CMK (cell line): ENCODE measurements at places on chromosomes 5 and 9.

GRCh38 chr9:83656952-83657351 is 34.0 kb downstream of the IDNK start:
- no peak for DNase-seq

- no peak for DNase-seq
Observed at GRCh38 chr5:178418471-178419010, 171.7 kb downstream of the COL23A1 start.

- DNase-seq = no peak
Observed at GRCh38 chr5:111545031-111545430, 32.7 kb upstream of the STARD4 start.

- no peak for DNase-seq
Observed at GRCh38 chr9:91773156-91773555, 176.9 kb downstream of the ROR2 start.

DNA sequence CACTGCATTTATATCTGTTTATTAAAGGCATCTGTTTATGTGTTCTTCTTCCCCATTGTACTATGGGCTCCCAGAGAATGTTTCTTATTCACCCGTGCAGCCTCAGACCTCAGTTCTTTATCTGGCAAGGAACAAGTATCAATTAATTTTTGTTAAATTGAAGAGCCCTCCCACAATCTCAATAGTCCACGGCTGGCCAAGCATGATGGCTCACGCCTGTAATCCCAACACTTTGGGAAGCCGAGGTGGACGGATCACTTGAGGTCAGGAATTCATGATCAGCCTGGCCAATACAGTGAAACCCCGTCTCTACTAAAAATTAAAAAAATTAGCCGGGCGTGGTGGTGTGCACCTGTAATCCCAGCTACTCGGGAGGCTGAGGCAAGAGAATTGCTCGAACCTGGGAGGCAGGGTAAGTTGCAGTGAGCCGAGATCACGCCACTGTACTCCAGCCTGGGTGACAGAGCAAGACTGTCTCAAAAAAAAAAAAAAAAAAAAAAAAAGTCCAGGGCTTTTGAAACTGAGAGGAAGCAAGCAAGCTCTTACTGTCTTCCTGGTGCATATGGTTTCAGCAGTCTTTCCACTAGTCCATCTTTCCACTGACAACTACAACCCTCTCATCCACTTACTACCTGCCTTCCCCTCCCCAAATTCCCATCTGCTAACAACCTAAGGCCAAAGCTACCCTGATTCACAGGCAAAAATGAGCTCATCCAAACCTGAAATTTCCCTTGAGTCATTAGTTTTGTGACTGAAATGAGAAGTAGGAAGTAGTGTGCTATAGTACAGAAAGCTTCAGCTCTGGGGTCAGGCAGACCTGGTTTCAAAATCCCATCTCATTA is 2.3 kb upstream of the HK3 start:
- no peak for DNase-seq

GRCh38 chr5:172696171-172696849 is 55.2 kb downstream of the NEURL1B start:
- no peak for DNase-seq

DNA sequence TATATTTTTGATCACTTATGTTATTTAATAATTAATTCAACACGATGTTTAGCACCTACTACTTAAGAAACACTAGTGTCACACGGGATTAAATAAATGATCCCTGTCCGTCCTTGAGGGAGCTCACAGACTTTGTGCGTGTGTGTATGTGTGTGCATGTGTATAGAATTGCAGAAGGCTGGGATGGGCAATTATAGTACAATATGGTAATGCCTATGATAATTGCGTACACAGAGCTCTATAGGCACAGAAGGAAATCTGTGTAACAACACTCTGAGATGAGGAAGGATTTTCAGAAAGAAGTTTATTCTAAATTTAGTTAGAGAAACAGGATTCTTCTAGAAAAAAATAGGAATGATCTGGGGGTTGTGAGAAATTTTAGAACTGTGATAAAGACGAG is 76.9 kb downstream of the CDH12 start:
- no peak for DNase-seq

- DNase-seq = no peak
Observed at GRCh38 chr9:93091453-93092081, 4.5 kb upstream of the CARD19 start.

DNA sequence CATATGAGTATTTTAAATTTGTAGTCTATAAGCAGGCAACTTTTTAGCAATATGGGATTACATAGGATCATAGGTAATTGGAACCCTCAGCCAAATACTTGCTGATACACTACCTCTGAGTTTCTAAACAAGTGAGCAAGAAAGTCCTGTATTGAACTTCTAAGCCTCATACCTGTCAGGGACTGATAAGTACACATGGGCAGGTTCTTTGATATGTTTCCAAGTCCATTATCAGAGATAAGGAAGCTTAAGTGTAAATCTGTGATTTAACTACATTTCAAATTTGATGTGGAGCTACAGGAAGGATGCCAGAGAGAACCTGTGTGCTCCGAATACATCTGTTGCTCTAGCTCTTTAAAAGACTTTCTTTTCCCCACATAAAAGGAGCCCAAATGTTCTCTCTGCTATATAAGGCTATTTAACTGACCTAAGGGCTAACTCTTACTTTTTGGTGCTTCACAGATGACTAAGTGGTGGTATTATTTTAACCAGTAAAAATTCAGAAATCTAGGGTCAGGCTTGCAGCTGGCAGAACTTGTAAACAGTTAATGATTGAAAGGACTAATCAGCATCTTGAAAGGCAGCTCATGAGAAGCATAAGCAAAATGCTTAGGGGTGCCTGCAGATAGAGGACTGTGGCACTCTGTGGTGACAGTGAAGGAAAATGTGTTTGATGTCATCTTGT is 228.6 kb downstream of the NR3C1 start:
- no peak for DNase-seq

- no peak for DNase-seq
Observed at GRCh38 chr5:143172739-143173138, 230.7 kb downstream of the NR3C1 start.

- DNase-seq = no peak
Observed at GRCh38 chr9:37271679-37272078, 150.8 kb upstream of the GRHPR start.

DNA sequence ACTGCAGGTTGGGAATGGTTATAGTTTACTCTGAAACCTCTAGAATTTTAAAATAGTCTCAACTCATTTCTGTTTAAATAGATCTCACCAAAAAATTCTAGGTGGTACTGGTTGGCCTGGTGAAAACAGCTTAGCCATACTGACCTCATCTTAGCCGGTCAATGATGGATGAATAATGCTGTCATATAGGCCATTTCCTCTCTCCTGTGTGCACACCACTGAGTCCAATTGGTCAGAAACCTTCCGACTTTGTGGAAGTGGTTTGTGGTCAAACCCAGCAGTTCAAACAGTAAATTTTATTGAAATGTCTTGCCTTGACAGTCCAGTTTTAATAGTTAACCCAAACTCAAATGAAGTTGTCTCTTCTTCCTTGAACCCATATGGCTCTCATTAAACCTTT is 98.6 kb downstream of the GIN1 start:
- DNase-seq = no peak

DNA sequence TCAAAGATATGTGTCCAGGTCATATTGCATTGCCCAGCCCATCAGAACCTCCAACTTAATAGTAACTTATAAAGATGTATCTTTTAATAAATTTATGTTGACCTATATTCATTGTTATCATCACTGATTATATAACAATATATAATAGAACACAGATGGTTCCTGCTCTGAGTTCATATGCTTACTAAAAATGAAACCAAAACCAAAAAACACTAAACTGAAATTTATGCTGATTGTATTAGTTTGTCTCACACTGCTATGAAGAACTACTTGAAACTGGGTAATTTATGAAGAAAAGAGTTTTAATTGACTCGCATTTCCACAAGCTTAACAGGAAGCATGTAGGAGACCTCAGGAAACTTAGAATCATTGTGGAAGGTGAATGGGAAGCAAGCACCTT is 462.5 kb upstream of the TYRP1 start:
- no peak for DNase-seq

DNA sequence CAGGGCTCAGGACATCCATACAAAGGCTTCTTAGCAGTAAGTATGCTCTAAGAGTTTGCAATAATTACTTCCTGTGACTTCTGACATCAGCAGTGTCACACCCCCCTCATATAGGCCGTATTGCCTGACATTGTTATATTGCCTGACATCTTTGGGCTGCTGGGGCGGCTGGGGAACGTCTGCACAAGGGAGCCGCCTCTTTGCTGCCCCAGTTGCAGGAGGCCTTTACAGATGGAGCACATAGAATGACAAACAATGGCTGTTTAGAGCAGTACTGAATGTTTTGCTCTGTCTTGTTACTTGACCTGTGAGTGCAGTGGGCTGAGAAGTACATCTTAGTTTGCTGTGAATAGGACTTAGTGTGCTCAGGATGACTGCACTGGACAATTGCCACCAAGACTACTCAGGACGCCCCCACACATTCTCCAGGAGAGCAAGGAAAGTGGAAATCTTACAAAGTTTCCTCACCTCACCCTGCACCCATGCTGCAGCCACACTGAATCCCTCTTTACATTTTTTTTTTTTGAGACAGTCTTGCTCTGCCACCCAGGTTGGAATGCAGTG is 65.4 kb upstream of the SPOCK1 start:
- DNase-seq = no peak

DNA sequence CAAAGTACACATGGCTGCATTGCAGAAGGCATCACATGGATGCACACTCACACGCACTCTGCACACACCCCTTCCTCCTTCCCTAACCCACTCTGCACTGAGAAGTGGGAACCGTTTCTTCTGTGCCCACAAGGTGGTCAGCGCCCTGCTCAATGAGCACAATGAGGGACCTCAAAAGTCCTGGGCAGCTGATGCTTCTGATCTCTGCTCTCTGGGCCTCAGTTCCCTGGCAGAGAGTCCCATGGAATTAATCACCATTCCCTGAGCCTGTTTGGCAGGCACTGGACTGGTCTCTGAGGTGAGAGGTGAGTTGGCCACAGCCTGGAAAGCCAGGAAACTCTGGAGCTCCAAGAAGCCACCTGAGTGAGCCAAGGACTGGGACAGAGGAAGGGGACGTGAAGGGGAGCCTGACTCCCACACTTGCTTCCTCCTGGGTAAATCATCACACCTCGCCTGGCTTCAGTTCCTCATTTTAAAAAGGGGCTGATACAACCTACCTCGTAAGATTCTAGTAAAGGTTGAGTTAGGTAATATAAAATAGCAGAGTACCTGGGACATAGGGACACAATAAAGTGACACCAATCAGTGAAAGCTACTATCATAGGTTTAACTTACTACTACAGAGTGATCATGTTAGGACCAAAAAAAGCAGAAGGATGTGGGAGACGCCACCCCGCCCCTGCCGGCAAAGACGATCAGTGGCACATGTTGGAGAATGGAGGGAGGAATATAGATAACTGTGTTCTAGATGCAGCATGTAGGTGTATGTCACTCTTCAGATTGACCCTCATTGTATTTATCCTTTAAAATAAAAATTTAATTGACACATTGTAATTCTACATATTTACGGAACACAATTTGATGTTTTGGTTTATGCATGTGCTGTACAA is 21.1 kb upstream of the IGFBPL1 start:
- DNase-seq = no peak

DNA sequence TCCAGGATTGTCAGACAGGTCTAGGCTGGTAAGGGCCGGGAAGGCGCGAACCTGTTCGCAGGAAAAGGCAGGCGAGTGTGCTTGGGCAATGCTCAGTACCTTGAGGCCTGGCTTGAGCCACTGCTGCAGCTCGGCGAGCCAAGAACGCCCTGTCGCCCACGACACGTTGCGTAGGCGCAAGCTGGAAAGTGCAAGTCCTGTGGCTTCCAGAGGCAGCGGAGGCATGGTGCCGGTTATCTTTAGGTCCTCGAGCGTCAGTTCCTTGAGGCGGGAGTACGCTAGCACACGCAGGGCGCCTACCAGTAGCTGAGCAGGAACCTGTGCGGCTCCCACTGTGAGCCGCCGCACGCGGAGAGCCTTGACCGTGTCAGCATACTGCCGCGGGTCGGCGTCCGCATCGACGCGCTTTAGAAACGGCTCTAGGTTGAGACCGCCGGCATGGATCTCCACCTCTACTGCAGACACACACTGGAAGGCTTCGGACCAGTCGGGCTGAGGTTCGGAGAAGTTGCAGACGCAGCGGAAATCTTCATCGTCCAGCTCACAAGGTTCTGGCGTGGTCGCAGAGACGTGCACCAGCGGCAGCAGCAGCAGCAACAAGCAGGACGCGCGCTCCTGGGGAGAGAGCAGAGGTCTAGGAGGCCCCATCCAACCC is 482 bp downstream of the CD14 start:
- no peak for DNase-seq

DNA sequence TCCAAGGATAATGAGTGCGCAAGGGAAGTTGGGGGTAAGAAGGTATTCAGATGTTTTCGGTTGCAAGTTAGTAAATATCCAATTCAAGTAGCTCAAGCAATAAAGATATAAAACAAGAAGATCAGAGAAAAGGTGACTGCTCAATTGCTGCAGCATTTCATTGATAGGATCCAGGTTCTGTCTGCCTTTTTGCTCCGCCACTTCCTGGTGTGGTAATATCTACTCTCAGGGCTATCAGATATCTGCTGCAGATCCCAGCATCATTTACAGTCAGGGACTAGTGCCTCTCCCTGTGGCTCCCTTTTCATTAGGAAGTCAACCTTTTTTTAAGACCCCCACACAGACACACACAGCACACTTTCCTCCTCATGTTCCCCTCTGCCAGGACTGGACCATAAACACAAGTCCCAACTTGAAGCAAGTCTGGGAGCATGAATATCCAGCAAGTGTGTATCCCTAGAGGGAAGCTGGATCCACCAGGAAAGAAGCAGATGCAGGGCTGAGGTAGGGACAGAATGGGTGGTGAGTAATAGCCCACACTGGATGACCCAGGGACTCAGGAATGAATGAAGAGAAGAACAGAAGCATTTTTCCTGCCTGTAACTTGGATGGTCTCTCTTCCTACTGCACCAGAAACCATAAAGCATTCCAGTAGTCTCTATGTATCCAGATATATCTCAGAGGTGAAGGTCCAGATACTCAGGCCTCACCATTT is 53.7 kb downstream of the ZNF622 start:
- no peak for DNase-seq
